NCI-H187 (cell line): ENCODE measurements at places on chromosomes 7 and 10.

- DNase-seq: no peak
Measured at GRCh38 chr10:65273115-65273514, 1652.7 kb upstream of the LRRTM3 start.

- no peak for DNase-seq
Measured at GRCh38 chr10:93701866-93702209, 554 bp downstream of the FRA10AC1 start.

DNA sequence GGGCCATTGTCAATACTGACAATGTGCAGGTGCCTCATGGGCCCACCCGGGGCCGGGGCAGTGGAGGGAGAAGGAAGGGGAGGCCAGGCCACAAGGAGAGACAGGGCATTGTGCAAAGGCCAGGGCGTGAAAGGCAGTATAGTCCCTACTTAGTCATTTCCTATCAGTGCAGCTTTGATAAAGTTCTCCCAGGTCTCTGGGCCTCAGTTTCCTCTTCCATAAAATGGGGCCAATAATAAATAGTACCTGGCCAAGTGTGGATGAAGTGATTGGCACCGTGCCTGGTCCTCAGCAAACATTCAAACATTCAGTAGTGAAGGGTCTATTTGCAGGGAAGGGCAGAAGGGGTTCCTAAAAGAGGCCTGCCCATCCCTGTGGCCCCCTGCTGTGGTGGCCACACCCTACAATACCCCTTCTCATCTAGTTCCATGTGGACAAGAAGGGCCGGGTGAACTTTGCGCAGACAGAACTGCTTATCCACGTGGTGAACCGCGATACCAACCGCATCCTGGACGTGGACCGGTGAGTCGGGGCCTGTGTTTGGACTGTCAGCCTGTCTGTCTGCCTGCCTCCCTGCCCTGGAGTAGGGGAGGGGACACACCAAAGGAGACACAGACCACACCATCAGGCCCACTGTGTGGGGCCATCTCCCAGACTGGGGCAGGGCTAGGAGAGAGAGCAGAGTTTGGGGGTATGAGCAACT lies 36.9 kb upstream of the VSIR start:
- DNase-seq: no peak

DNA sequence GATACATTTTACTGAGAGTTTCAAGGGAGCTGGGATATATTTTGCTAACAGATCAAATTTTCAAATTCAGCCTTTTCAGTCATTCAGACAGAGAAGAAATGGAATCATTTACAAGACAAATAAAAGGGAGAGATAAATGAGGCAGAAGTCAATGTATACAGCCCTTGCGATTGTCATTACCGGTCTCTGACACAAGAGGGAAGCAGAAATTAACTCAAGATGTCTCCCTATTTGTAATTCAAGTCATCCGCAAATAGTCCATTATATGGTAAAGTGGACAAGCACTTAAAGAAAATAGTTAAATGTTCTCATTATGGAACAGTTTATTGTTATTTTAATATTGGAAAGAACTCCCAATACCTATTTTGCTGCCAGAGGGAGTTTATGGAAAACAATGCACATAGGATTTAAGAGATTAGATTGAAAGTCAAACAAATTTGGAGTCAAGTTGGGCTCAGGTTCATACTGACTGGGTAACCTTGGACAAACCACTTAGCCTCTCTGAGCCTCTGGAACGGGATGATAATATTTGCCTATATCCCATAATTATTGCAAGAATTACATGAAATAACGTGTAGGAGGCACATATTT lies 89.3 kb upstream of the PRKCQ start:
- DNase-seq: no peak

GRCh38 chr7:593324-594115 lies 73.9 kb upstream of the PDGFA start:
- DNase-seq: no peak

DNA sequence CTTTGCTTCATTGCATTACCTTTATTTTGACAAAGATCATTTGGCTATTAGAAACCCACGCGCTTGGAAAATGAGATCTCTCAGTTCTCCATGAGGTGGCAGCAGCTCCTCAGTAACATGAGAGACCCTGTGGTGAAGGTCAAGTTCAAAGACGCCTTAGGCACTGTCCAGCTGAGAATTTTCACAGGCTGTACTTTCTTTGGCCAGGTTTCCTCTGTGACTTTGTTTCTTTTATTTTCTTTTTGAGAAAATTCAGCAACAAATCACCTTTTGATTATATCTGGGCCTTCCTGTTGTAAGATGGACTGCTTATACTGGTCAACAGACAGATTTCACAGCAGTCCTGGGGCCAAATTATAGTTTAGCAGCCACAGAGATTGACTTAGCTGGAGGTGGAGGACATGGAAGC lies 54.5 kb downstream of the RAB18 start:
- peak; percentile 24 for DNase-seq

DNA sequence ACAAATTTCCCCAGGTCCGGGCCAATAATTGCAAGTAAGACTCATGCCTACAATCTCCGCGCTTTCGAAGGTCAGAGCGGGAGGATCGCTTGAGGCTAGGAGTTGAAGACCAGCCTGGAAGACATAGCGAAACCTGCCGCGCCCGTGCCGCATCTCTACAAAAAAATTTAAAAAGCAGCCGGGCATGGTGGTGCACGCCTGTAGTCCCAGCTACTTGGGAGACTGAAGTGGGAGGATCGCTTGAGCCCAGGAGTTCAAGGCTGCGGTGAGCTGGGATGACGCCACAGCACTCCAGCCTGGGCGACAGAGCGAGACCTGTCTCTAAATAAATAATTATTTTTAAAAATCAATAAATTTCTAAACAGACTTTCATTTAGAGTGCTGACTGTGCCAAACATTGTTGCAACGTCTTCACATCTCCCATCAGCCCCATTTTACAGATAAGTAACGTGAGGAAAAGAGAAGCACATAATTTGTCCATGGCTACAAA lies 494 bp upstream of the CFAP43 start:
- DNase-seq: no peak

DNA sequence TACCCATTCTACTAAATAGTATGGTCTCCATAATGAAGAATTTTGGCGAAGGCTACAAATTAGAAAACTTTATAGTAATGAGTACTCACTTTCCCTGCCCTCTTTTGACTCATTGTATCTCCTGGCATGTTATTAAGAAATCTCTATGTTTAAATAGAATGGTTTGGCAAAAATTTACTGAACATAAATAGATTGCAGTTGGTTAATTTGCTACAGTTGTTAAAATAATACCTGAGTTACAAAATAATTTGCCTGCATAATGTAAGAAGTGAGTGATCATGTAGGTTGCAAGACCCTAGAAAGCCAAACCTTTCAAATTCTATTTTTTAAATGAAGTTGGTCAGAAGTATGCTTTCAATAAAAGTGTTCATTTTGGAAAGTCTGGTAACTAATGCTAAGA lies 176.8 kb upstream of the AHR start:
- no peak for DNase-seq

- no peak for DNase-seq
Measured at GRCh38 chr7:30202671-30203070, 67.9 kb downstream of the MTURN start.
